ENCODE measurements at places on chromosomes 11 and 22. TPM values are rescaled to one million over a fixed set of nuclear protein-coding genes. Genes with fewer than 3 reads are reported as not detected.

GRCh38 chr11:118705111-118705741, 25.8 kb upstream of the TREH start:
- peak overlapping the region; percentile 53 for H3K27ac ChIP-seq
- H3K27me3 ChIP-seq, result no peaks in the 10 kb centered on the region
- peaks cover 28% of the 10 kb centered on the region for H3K4me1 ChIP-seq
- H3K4me3 ChIP-seq, result peak overlapping the region; percentile 29

GRCh38 chr11:10192036-10192435, 102.0 kb downstream of the SBF2 start:
- H3K4me1 ChIP-seq, result no peaks in the 10 kb centered on the region
- no peak for DNase-seq
- H3K36me3 ChIP-seq, result peaks cover 4% of the 10 kb centered on the region
- H3K4me3 ChIP-seq, result no peak overlapping the region
- H3K27ac ChIP-seq, result no peak overlapping the region

DNA sequence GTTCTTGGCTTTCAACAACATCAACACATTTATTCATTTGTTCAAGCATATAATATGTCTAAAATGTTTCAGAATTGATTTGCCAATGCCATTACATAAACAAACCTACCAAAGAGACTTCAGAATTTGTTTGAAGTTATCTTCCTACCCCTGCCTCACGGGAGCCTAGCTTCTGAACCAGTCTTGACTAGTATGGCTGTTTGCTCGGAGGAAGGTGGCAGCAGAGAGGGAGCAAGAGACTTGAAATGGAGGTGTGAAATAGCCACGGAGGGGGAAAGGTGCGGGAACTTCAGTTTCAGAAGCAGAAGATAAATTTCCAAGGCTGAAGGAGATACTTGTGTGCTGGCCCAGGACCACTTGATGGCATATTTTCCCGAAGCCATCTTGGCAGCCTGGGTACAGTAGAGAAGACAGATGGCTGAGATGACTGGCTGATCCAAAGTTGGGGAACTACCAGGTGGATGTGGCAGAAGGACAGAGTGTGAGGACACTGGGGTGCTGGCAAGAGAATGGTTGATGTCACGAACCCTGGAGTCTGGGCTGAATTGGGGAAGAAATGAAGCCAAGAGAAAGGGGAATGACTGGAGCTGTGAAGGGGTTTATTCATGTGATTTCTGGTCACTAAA, 14.0 kb upstream of the MTCH2 start:
- H3K27ac ChIP-seq, result no peak overlapping the region
- DNase-seq, result no peak
- peaks cover 2% of the 10 kb centered on the region for H3K27me3 ChIP-seq
- H3K36me3 ChIP-seq, result no peaks in the 10 kb centered on the region
- H3K4me1 ChIP-seq, result no peaks in the 10 kb centered on the region

DNA sequence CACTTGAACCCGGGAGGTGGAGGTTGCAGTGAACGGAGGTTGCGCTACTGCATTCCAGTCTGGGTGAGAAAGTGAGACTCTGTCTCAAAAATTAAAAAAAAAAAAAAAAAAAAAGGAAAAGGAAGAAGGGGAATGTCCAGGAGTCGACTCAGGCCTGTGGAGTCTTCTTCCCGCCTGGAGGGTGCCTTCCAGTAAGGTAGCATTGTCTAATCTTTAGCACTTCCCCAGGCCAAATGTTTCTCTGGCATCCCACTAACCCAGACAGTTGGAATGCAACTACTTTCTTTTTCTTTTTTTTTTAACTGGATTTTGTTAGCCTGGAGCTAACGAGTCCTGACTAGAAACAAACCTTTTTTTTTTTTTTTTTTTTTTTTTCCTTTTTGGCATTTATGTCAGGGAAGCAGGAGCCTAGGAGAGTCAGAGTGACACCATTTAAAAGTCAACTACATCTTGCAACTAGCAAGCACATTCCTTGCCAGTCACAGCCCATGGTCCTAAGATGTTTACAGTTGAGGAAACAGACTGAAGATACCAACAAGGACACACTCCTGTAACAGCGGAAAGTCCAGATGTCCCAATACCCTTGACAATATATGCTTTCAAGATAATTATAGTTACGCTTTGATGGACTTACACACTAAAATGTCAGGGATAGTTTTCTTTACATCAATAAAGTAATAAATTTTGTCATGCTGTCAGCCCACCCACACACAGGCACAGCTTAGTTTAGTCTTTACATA, 10.6 kb downstream of the PLET1 start:
- H3K36me3 ChIP-seq, result peaks cover 3% of the 10 kb centered on the region
- H3K4me3 ChIP-seq, result no peak overlapping the region
- DNase-seq, result no peak
- H3K27me3 ChIP-seq, result no peaks in the 10 kb centered on the region
- no peak overlapping the region for H3K27ac ChIP-seq

- H3K4me1 ChIP-seq, result no peaks in the 10 kb centered on the region
- no peak overlapping the region for H3K4me3 ChIP-seq
- no peaks in the 10 kb centered on the region for H3K36me3 ChIP-seq
These were observed 17.4 kb upstream of the YWHAH start for GRCh38 chr22:31926969-31927368.

DNA sequence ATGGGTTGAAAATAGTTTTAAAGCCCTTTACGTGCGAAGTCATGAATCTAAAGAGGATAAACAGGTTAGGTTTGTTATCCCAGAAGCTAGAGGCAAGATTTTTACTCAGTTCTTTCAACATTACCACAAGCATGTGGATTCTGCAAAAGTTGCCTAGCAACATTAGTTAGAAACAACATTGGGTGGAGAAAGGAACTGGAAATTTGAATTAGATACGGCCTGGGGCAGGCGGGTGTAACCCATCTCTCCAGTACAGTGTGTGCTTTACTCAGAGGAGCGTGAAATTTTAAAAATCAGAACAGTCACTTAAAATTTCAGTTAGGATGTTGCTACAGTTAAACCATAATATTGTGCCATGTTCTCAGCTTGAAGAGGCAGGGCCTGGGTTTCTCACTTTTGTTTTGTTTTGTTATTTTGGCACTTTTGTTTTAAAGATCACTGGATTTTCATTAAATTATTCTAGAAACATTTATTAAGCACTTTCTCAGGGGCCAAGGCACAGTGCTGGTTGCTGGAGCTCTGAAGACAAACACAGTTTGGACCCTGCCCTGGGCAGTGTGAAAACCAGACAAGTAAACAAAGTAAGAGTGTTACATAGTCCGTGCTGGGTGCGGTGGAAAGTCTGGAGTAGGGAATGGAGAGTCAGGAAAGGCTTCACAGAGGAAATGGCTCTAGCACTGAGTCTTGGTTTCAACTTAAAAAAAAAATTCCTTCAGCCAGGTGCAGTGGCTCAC, 4.4 kb upstream of the WEE1 start:
- no peaks in the 10 kb centered on the region for H3K36me3 ChIP-seq
- no peaks in the 10 kb centered on the region for H3K27me3 ChIP-seq
- H3K4me3 ChIP-seq, result no peak overlapping the region
- H3K4me1 ChIP-seq, result peaks cover 28% of the 10 kb centered on the region

- no peaks in the 10 kb centered on the region for H3K4me1 ChIP-seq
- H3K4me3 ChIP-seq, result no peak overlapping the region
- no peak overlapping the region for H3K27ac ChIP-seq
- DNase-seq, result no peak
- peaks cover 7% of the 10 kb centered on the region for H3K27me3 ChIP-seq
- H3K36me3 ChIP-seq, result no peaks in the 10 kb centered on the region
These were observed 130.4 kb upstream of the TEAD1 start for GRCh38 chr11:12543596-12544415.

- peaks cover 39% of the 10 kb centered on the region for H3K36me3 ChIP-seq
- H3K4me1 ChIP-seq, result peaks cover 4% of the 10 kb centered on the region
- DNase-seq, result peak; percentile 68
- H3K27ac ChIP-seq, result no peak overlapping the region
These were observed 29.6 kb downstream of the CAT start for GRCh38 chr11:34468209-34468841.

- peaks cover 2% of the 10 kb centered on the region for H3K27me3 ChIP-seq
- DNase-seq, result no peak
- H3K4me3 ChIP-seq, result peak overlapping the region; percentile 80
- H3K27ac ChIP-seq, result peak overlapping the region; percentile 82
- H3K36me3 ChIP-seq, result peaks cover 3% of the 10 kb centered on the region
- peaks cover 61% of the 10 kb centered on the region for H3K4me1 ChIP-seq
These were observed 3.5 kb upstream of the AMPD3 start for GRCh38 chr11:10451426-10452116.

DNA sequence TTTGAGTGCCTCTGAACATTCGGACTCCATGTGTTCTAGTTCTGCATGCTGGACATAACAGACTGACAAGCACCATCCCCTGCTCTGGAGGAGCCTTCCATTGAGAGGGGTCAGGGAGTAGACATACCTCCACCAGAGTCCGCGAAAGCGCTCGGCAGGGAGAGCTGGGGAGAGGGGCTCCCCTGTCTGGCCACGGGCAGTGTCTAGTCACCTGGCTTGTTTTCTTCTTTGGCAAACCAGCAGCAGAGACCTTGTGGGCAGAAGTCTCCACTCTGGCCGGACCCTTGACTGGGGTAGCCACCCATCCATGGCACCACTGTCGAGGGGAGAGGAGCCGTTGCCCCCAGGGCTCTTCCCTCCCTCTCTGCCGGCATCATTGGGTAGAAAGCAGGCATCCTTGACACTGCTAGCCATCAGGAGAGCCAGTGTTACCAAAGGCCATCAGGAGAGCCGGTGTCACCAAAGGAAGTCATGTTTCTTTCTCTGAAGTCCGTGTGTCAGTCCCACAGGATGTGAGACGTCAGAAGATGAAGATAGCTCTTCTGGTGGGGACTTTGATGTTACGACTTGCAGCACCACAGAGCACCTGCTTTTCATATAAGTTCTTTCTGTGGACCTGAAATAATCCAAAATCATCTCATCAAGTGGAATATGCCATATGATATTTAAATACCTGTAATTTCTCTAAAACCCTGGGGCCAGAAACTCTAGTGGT, 305.6 kb downstream of the TBC1D22A start:
- no peaks in the 10 kb centered on the region for H3K27me3 ChIP-seq
- peaks cover 12% of the 10 kb centered on the region for H3K36me3 ChIP-seq
- peaks cover 10% of the 10 kb centered on the region for H3K4me1 ChIP-seq
- DNase-seq, result no peak
- no peak overlapping the region for H3K4me3 ChIP-seq

Gene PVALB
- total RNA-seq, result not detected

Gene OR8A1
- total RNA-seq, result not detected

Gene MYBPC3
- total RNA-seq, result not detected

Gene OLFML1
- not detected for total RNA-seq

Gene OR51E2
- total RNA-seq, result not detected
